ENCODE measurements at places on chromosomes 16 and 17. TPM values are rescaled to one million over a fixed set of nuclear protein-coding genes. Genes with fewer than 3 reads are reported as not detected.

CD68 gene
- 22.7 TPM for total RNA-seq

OTOP3 gene
- not detected for total RNA-seq

CIBAR2 gene
- total RNA-seq: not detected

SERPINF2 gene
- total RNA-seq: 1.9 TPM

EFTUD2 gene
- total RNA-seq: 46.6 TPM

CISD3 gene
- 12.4 TPM for total RNA-seq

LPO gene
- total RNA-seq: not detected

ADORA2B gene
- total RNA-seq: 14.9 TPM

SEPTIN12 gene
- total RNA-seq: not detected

GALR2 gene
- total RNA-seq: not detected

CDH11 gene
- 219 TPM for total RNA-seq

CD300LF gene
- total RNA-seq: not detected

HS3ST3B1 gene
- 14.3 TPM for total RNA-seq

PRRT2 gene
- 0.82 TPM for total RNA-seq

AIPL1 gene
- not detected for total RNA-seq

MSLN gene
- 2.0 TPM for total RNA-seq

STAC2 gene
- 0.82 TPM for total RNA-seq

PMFBP1 gene
- not detected for total RNA-seq

SDK2 gene
- 0.93 TPM for total RNA-seq

CA5A gene
- total RNA-seq: not detected

SRL gene
- total RNA-seq: 0.68 TPM

MYO15A gene
- 3.0 TPM for total RNA-seq

PRSS53 gene
- total RNA-seq: 0.58 TPM

ADAD2 gene
- total RNA-seq: not detected

DNASE1L2 gene
- total RNA-seq: 0.26 TPM

CHST6 gene
- 0.70 TPM for total RNA-seq

KCNG4 gene
- not detected for total RNA-seq

SEPTIN1 gene
- total RNA-seq: not detected

CHST4 gene
- total RNA-seq: not detected

ATMIN gene
- 29.2 TPM for total RNA-seq

LITAFD gene
- not detected for total RNA-seq

KRTAP17-1 gene
- total RNA-seq: not detected

LLGL1 gene
- 46.0 TPM for total RNA-seq

AANAT gene
- total RNA-seq: not detected

MPO gene
- total RNA-seq: not detected

SLC16A6 gene
- not detected for total RNA-seq

AHSP gene
- not detected for total RNA-seq

HSF5 gene
- total RNA-seq: not detected
